Stimulated activated CD4-positive, alpha-beta T cell treated with anti-CD3 and anti-CD28 coated beads, Interleukin-1b, Interleukin-23, amount 100 ng/mL, for 4 hours (primary cell): ENCODE measurements at places on chromosomes 2 and 18.

DNA sequence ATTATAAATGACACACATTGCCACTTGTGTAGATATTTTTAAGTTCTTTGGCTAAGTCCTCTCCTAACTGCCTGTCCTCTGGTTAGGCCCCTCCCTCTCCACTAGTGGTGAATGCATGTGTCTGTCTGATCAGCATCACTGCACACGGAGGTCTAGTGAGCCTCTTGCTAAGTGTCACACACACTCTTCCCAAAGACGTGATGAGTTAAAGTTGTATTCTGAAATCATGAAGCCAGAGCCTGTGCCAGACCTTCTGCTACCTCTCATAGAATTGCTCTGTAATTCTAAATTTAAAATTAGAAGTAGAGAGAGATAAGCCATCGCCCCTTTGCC lies 41.3 kb downstream of the RALB start:
- no peak for DNase-seq

- no peak for DNase-seq
These were observed 15.7 kb downstream of the ZFP36L2 start for GRCh38 chr2:43210467-43211303.

GRCh38 chr2:149894226-149894625 lies 306.7 kb upstream of the MMADHC start:
- DNase-seq: no peak

DNA sequence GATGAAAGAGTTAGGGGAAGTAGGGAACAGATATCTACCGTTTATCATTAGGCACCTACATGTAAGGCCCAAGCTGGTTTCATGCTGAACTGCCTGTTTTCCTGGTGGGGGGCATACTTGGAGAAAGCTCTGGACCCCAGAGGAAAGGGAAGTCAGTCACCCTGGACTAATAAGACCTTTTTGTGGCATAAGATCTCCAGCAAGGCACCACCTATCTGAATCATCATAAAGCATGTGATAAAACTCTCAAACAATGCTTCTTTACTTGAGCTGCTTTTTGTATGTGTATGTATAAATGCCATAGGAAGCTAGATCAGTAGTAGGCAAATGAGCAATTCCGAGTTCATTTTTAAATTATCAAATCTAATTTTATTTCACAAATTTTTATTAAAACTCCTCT lies 104.8 kb downstream of the TANC1 start:
- no peak for DNase-seq

GRCh38 chr2:143936848-143937722 lies 582.8 kb downstream of the ZEB2 start:
- DNase-seq: peak; percentile 5

- DNase-seq: no peak
These were observed 43.9 kb downstream of the PIEZO2 start for GRCh38 chr18:11105463-11105862.

GRCh38 chr2:124250433-124250832 lies 225.3 kb downstream of the CNTNAP5 start:
- no peak for DNase-seq

GRCh38 chr18:1435487-1435886 lies 530.8 kb downstream of the ADCYAP1 start:
- DNase-seq: no peak

- DNase-seq: no peak
These were observed 19.4 kb downstream of the ITGB1BP1 start for GRCh38 chr2:9403924-9404323.

DNA sequence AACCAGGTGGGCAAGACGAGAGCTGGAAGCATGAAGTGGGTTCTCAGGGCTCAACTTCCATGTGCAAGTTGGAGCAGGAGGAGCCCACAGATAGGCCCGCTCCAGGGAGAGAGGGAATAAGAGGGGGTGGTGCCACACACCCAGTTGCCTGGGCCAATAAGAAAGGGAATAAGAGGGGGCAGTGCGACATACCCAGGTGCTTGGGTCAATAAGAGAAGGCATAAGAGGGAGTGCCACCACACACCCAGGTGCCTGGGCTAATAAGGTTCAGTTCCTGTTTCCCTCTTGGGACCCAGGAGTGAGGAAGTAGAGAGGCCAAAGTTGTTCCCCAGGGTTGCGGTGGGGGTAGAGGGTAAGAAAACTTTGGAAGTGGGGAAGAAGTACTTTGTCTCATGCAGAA lies 127.5 kb downstream of the LAMA3 start:
- DNase-seq: no peak

- no peak for DNase-seq
These were observed 68.8 kb upstream of the KCTD1 start for GRCh38 chr18:26617151-26617554.

DNA sequence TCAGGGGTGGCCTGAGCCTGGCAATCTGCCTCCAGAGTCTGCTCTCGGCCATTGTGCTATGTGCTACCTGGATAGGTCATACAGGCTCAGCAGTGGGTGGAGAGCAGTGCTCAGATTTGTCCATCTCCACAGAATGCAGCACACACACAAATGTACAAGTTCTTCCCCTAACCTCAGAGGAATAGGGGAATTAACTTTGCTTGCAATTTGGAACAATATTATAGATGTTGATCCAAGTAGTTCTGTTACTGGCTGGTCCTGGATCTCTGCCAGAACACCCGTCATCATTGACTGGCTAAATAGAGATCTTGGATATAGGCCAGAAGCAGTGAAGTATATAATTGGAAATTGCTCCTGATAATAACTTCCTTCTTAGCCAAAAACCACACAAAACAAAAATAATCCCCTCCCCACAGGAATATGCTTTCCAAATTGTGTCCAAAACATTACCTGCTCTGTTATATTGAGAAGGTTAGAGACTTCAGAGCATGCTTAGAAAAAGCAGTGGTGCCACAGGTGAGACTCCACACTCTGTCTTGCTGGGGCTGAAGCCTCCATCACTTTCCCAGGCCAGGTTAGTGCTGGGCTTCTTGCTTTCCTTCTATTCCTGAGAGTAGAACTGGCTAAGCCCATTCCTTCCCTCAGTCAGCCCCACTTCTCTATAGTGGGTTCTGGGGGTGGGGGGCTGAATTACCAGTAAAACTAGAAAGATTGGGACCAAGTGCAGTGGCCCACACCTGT lies 38.8 kb downstream of the NCAPH start:
- no peak for DNase-seq

DNA sequence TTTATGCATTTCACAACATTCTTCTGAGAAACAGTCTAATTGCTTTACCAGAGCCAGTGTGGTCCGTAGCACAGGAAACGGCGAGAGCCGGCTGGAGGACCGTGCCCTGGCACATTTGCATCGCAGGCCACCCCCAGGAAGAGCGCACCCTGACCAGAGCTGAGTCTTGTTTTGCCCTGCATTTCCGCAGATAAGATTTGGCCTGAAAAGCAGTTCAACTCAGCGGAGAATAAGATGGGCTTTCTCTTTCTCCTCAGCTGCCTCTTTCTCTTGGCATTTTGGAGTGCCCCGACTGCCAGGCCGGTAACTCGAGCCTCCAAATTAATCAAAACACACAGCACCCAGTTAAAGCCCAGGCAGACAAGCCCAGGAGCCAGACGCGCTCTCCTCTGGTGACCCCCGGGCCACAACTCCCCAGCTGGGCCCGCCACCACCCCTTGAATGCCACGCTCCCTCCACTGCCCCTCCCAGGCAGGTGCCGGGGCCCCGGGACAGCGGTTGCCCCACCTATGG lies 464 bp downstream of the COL4A4 start:
- no peak for DNase-seq

- no peak for DNase-seq
These were observed 103.8 kb downstream of the TMEFF2 start for GRCh38 chr2:192090911-192091310.

GRCh38 chr2:226898897-226899296 lies 63.0 kb downstream of the RHBDD1 start:
- DNase-seq: no peak

- no peak for DNase-seq
These were observed 211.0 kb downstream of the ZNF385B start for GRCh38 chr2:179650420-179650819.

- no peak for DNase-seq
These were observed 13.7 kb upstream of the ECEL1 start for GRCh38 chr2:232501331-232501771.

DNA sequence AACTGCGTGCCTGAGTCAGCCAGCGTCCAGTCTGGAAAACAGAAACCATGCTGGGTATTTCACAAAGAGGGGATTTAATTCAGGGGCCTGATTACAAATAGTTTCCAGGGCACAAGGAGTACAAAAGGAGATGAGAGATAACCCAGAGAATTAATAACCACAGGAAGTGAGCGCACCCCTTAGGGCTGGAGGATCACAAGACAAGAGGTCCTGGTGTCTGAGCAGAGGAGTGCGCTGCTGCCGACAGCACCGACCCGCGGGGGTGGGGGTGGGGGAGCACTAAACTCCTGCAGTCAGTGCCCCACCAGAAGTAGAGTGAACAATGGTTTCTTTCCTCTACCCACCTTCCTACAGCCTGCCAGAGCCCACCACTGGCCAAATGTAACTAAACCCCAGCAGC lies 20.8 kb upstream of the MAL start:
- DNase-seq: no peak
